ENCODE measurements at places on chromosomes 1 and 21.

DNA sequence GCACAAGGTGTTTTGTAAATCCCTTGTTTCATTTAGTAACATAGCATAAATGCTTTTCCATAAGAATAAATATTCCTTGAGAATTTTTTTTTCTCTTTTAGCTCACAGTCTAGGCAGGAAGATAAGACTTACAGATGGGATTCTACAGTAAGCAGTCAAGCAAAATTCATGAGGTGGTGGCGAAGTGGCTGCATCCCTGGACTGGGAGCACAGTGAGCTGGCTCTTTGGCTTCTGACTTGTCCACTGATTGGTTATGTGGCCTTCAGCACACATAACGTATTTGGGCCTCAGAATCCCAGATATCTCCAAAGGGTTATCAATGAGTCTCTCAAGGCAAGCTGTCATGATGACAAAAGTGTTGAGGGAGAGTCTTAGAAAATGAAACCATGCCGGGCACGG is 99.8 kb downstream of the EBNA1BP2 start:
- DNase-seq = no peak

DNA sequence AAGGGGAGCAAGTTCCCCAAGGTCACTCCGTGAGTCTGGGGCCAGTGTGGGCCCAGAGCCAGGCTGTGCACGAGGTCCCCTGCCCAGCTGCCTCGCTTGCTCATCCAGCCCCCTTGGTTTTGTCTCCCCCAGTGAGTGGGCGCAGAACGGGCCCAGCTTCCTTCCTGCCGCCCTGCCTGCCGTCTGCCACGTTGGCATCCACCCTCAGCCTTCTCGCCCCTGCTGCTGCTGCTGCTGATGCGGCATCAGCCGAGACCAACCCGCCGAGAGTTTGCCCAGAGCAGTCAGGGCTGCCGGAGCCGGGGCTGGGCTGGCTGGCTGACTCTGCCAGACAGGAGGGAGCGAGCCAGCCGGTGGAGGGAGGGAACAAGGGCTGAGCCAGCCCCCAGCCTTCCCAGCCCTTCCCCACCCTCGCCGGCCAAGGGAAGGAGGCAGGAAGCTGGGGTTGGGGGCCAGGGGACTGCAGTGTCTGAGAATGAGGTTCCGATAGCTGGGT is 31.4 kb upstream of the WASF2 start:
- peak; percentile 31 for DNase-seq

GRCh38 chr21:42313501-42313969 is 1.7 kb downstream of the TFF3 start:
- no peak for DNase-seq

DNA sequence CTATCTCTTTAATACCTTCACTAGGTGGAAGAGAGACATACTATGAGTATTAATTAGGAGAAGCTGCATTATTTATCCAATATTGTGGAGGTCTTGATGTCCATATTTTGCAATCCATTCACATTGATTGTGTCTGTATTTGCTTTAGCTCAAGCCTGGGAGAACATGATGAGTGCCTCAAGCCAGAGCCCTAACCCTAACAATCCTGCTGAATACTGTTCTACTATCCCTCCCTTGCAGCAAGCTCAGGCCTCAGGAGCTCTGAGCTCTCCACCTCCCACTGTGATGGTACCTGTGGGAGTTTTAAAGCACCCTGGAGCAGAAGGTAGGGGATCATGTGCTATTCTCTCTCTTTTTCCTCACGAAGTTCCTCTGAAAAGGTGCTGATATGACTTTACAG is 99.5 kb downstream of the CC2D1B start:
- DNase-seq = no peak

DNA sequence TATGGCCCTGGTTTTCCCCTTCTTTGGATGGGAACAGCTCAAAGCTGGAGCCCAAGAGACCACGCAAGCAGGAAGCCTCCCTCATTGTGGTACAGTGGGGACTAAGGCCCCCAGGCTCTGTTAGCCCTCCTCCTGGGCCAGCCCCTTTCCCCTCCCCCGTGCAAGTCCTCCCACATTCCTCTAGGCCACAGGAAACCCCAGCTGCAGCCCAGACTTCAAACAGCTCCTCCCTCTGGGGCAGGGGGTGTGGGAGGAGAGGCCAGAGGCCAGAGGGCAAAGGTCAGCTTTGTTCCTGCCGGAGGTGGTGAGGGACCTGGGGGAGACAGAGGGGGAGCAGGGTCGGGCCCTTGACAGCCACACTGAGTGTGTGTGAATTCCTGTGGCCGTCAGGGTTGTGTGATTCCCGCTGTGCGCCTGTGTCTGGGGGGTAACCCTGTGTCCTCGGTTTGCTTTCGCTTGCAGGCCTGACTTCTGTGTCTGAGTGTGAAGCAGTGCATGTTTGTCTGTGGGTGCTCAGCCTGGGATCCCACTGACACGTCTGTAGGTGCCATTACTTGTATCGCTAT is 3.4 kb upstream of the AHDC1 start:
- no peak for DNase-seq

DNA sequence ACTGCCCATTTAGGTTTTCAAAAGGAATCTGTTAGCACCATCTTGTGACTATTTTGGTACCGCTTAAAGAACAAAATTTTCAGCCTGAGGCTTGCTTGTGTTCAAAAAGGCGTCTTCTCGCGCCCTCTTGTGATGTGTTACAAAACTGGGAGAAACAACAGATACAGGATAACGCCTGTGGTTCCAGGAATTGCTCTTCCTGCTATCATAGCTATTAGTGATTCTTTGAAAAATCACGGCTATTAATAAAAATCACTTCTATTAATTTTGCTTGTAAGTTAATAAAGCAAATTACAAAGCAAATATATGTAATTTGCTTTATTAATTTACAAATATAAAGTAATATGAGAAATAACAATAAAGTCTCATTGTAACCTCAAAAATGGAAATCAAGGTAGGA is 82.2 kb upstream of the ABCD3 start:
- DNase-seq = no peak

GRCh38 chr21:41410767-41411448 is 15.1 kb upstream of the MX1 start:
- no peak for DNase-seq

- no peak for DNase-seq
Measured at GRCh38 chr1:46517010-46517600, 27.5 kb downstream of the DMBX1 start.

- DNase-seq = peak; percentile 60
Measured at GRCh38 chr1:225866061-225866837, 15.9 kb downstream of the TMEM63A start.

DNA sequence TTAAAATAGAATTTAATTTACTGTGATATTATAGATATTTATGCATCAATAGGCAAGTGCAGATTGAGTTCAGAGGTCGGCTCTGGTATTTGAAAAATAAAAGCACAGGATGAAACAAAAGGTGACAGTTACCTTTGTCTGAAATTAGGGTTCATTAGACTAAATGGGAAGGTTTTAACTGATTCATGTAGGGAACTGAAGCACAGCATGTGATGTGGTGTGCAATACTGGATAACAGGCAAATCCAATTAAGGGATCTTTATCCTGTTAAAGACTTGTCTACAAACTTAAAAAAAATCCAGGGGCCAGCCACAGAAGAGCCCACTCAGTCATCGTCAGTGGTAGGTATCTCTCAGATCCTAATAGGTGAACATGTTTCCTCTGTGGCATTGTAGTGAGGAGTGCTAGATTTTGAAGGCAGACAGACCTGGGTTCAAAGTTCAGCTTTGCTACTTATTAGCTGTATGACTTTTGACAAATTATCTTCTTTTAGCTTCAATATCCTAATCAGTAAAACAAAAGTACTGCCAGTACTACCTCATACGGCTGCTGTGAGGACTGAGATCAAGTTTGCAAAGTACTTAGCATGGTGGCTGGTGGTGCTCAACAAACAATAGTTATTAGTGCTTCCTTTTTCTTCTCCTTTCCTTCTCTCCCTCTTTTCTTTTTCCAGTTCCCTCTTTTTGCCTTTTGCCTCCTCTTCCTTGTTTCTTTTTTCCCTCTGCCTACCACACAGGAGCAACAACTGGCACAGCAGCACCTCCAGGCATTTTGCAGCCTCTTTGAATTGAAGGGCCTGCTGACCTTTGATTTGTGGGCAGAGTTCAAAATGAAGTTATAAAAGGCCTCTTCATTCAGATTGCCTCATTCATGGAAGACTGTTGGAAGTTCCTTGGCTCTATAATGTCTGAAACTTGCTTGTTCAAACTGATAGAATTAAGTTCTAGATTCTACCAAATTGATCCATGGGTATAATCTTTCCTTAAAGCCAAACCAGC is 44.9 kb upstream of the FOXD3 start:
- DNase-seq = no peak

DNA sequence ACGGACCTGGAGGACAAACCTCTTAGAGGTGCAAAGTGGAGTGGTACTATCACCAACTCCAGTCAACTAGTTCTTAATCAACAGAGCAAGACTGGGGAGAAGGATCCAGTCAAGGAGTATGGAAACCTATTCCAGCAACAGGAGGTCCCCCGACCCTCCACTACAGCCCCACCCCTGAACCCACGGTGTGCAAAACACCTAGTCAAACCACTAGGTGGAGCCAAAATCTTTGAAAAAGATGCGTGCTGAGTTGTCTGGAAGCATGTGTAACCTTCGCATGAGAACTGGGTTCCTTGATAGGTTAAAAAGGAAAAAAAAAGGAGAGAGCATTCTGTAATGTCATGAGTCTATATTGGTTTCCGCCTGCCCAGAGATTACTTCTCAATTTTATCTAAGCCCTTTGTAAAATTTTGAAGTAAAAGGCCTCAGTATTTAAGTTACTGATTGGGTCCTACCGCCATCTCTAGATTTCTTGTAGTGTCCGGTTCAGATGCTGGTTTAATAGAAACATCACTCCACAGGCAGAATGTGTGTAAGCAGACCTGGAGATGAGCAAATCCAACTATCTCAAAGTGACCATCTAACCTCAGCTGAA is 81.9 kb upstream of the HAO2 start:
- no peak for DNase-seq

Data from activated T-helper 1 cell treated with Interleukin-2 at 50 U/mL for 16 hours (primary cell).